LHCN-M2 (cell line): ENCODE measurements at places on chromosomes 4 and X.

GRCh38 chr4:166527500-166527899, 654.5 kb downstream of the TLL1 start:
- peak; percentile 38 for DNase-seq

GRCh38 chr4:69524706-69525105, 29.0 kb upstream of the UGT2B4 start:
- peak; percentile 44 for DNase-seq

DNA sequence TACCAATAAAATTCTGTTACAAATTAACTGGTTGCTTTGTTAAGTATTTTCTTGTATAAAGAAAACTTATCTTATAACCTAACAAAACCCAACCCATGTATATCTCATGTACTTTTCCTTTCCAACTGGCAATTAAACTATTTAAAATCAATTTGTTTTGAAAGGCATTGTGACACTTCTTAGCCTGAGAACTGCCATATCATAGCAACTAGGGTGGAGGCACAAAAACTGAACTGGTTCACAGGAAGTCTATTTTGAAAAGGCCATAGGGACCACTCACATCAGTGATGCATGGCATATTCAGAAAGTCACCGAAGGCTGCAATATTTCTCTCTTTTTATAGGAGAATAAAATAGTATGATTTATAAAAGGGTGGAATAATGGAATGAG, 40.5 kb upstream of the ARSJ start:
- no peak for DNase-seq

DNA sequence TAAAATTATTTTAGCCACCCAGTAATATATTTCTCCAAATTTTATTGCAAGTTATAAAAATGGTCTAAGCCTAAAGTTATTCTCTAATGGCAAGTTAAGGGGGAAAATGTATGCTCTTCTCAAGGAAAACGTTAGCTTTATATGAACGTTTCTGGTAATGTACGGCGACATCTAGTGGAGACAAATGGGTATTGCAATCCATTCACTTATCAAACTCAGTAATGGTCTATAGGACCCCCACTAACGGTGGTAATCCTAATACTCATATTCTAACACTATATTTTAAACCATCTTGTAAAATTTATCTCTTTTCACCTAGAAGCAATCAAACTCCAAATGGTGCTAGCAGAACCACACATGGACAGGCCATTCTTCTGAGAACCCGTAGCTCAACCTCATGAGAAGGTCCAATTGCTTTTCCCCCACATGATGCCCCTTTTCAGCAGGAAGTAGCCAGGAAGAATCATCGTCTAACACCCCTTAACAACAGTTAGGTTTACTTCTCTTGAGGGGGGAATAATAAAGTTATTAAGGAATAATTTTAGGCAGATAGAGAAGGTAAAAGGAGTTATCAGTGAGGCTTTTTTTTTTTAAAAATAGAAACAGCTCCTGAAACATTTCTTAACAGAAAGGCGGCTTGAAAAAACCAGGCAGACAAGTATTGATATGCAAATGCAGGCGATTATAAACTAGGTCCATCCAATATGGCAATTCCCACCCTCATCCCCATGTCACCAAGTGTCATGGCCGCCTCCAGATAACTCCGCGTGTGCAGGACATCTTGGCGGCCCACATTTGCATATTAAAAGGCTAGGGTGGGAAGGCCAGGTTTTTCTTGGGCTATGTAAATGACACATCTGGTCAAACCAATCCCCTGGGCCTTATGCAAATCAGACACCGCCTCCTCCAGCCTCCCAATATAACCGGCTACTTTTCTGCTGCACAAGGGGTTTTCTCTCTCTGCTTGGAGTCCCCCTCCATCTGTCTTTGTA, 35.0 kb downstream of the NUDT11 start:
- DNase-seq = peak; percentile 7

DNA sequence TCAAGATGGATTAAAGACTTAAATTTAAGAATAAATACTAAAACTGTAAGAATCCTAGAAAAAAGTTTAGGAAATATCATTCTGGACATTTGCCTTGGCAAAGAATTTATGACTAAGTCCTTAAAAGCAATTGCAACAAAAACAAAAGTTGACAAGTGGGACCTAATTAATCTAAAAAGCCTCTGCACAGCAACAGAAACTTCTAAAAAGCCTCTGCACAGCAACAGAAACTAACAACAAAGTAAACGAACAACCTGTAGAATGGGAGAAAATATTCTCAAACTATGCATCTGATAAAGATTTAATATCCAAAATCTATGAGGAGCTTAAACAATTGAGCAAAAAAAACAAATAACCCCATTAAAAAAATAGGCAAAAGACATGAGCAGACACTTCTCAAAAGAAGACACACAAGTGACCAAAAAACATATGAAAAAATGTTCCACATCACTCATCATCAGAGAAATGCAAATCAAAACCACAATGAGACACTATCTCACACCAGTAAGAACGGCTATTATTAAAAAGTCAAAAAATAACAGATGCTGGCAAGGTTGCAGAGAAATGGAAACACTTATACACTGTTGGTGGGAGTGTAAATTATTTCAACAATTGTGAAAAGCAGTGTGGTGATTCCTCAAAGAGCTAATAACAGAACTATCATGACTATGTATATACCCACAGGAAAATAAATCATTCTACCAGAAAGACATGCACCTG, 5.5 kb upstream of the OPRPN start:
- no peak for DNase-seq

- no peak for DNase-seq
Observed at GRCh38 chr4:10030972-10031667, 9.8 kb upstream of the SLC2A9 start.

- no peak for DNase-seq
Observed at GRCh38 chr4:184849185-184849584, 23.4 kb upstream of the ACSL1 start.

- DNase-seq = no peak
Observed at GRCh38 chrX:65994519-65995506, 45.1 kb downstream of the VSIG4 start.

DNA sequence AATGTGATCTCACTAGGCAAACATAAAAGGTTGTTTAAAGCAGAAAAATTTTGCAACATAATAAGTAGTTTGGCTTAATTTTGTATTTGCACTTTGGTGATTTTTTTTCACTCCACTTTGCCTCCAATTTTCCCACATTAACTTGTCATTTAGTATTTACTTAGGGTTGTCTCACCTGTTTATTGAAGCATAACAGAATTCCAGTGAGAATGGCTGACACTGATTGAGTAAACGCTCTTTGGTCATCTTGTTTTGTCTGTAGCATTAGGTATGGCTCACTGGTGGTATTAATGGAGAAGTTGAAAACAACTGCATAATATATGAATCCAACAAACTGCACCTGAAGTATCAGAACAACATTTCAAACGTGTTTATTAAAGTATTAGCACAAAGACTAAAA, 799.5 kb upstream of the ADGRL3 start:
- DNase-seq = no peak

GRCh38 chrX:123358457-123358856, 174.4 kb downstream of the GRIA3 start:
- no peak for DNase-seq

- no peak for DNase-seq
Observed at GRCh38 chrX:40552768-40553167, 28.0 kb upstream of the ATP6AP2 start.

GRCh38 chr4:168487282-168488035, 7.2 kb upstream of the DDX60L start:
- no peak for DNase-seq

DNA sequence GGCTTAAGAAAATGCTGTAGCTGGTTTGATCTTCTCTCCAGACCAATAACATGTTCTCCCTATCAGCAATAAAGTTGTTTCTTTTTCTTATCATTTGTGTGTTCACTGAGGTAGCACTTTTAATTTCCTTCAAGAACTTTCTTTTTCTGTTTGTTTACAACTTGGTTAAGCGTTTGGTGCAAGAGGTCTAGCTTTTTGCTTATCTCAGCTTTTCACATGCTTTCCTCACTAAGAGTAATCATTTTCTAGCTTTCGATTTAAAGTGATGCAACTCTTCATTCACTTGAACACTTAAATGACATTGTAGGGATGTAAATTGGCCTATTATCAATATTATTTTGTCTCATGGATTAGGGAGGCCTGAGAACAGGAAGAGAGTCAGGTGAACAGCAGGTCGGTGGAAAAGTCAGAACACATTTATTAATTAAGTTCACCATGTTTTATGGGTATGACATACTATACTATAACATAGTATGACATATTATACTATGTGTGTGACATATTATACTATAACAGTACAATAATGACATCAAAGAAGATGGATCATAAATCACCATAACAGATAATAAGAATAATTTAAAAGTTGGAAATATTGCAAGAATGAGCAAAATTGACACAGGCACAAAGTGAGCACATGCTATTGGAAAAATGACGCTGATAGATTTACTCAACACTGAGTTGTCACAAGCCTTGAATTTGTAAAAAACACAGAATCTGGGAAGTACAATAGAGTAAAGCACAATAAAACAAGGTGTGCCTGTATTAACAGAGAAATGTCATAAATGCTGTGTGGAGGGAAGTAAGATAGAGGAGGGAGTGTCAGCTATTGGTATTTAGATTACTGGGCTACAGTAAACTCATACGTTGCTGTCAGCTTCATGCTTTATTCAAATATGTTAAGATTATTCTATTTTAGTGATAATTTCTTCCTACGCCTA, 218.6 kb upstream of the SLC7A11 start:
- no peak for DNase-seq

- no peak for DNase-seq
Observed at GRCh38 chr4:19614171-19614570, 637.5 kb upstream of the SLIT2 start.

DNA sequence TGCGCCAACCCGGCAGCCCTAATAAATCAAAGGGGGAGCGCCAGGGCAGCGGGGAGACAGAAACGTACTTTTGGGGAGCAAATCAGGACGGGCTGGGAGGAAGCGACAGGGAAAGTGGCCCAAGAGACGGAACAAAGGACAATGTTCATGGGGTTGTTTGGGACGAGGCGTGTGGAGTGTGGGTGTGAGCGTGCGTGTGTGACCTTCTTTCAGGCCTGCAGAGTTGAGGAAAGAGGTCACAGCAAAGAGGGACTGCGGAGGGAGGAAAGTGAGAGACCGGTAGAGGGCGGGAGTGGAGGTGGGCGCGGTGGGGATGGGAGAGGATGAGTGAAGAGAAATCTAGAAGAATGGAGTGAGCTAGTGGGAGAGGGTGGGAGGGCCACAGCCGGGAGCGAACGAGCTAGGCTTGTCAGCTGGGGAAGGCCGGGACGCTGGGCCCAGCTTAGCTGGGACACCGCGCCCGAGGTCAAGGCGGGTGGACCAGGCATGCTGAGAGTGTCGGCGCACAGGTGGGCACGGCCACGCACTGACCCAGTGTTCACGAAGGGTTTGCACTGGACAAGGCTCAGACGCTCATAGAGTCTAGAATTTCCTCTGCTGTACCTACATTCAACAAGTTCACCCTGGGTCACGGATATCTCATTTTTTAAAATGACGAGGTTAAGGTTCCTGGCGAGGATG, 14.7 kb upstream of the PITX2 start:
- DNase-seq = peak; percentile 78

DNA sequence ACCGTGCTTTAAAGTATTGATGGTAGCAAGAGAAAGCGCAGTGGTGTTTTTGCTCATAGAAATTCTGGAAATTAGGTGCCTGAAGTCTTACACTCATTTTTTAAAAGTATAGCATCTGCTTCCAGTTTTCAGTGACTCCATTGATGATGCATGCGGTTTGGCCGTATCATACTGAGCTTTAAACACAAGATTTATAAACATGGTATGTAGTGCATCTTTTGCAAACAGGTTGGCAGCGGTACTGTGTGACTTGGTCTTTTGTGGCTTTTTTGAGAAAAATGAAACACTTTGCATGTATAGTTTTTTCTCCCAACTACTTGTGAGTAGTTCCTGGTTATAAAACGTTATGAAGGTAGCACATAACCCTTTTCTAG, 2.0 kb downstream of the DDX3X start:
- DNase-seq = peak; percentile 40

DNA sequence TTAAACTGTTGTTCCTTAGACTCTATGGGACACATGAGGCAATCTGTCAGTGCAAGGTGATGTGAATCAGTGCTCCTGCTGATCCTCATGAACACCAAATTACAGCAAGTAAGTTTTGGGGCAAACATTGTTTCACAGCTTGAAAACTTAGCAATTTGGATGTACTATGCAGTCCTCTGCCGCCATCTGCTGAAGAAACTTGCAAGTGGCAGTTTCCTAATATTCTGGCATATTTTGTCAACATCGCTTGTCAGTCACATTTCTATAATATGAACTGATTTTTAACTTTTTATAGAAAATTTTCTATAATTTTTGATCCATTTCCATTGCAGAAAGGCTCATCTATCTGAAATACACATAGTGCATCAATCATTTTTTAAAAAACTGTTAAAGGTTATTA, 56.3 kb downstream of the ZAR1 start:
- peak; percentile 31 for DNase-seq

DNA sequence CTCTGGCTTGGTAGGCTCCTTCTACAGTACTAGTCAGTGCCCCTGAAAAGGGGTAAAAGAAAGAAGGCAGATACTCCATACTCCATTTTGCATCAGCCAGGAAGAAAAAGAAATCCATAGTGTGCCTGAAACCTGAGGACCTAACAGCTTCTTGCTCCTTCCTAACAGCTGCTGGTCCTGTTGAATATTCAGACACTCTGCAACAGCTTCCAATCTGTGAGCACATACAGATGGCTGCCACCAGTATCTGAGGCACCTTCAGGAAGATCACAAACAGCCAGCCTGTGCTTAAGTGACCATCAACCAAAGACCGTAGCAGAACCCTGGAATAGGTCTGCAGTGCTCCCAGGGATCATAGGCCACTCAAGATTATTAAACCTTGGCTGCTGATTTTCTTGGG, 4.3 kb downstream of the GIMD1 start:
- DNase-seq = peak; percentile 28

- DNase-seq = no peak
Observed at GRCh38 chr4:37528166-37528885, 157.8 kb downstream of the RELL1 start.

DNA sequence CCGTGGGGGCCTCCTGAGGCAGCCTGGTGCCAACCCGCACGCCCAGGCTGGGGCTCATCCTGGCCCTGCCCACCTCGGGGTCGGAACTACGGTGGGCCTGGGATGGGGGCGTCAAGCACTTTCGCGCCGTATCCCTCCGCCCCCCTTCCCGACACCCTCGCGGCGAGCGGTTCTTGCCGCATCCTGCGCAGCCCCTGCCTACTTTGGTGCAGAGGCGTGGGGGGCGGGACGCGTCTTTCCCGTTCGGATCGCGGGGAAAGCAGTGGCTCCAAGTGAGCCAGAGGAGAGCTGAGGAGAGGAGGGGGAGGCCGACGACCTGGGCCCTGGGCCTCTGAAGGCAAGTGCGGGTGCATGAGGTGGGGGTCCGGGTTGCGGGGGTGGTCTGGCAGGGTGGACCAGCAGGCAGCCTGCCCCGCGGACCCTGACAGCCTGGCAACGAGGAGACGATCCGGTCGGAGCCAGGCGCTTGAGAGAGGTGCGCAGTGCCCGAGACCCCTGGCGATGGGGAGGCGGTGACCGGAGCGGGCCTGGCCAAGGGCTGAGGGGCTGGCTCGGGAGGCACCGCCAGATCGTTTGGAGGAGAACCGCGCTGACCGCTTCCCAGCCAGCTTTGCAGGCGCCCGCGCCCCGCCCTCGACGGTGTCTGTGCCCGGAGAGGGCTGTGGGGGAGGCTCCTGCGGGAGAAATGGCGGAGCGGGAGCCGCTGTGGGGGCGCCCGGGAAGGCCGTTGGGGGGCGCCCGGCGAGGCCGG, at the start of gene GPRASP2:
Gene GPRASP2, plus strand, starts transcription at position 233 of the 751 bp plus-strand sequence. CDS start 2,422 bp downstream, outside the sequence.
- peak; percentile 12 for DNase-seq

- no peak for DNase-seq
Observed at GRCh38 chrX:20418379-20419150, 151.9 kb upstream of the RPS6KA3 start.
